ENCODE measurements at places on chromosomes 3 and 15. TPM values are rescaled to one million over a fixed set of nuclear protein-coding genes. Genes with fewer than 3 reads are reported as not detected.

Gene ST8SIA2
- not detected for total RNA-seq

Gene HRG
- not detected for total RNA-seq

Gene CHRNA3
- total RNA-seq, result not detected

Gene ACTRT3
- 1.9 TPM for total RNA-seq

Gene C2CD4A
- total RNA-seq, result 0.21 TPM

Gene RNF7
- total RNA-seq, result 39.9 TPM

Gene CGGBP1
- 27.7 TPM for total RNA-seq

Gene TMCO5A
- total RNA-seq, result not detected

Gene PRR20G
- not detected for total RNA-seq

Gene KLHL6
- not detected for total RNA-seq

Gene ARPIN
- 8.9 TPM for total RNA-seq

Gene RPUSD2
- 19.8 TPM for total RNA-seq

Gene CPNE9
- not detected for total RNA-seq

Gene GRK7
- total RNA-seq, result not detected

Gene GOLGA8S
- total RNA-seq, result not detected

Gene UBA7
- total RNA-seq, result 16.6 TPM

Gene CYP8B1
- total RNA-seq, result not detected

Gene GATA2
- total RNA-seq, result under 0.01 TPM

Measured in tracheal epithelial cell (primary cell).